ENCODE measurements at places on chromosomes 3 and 15.

DNA sequence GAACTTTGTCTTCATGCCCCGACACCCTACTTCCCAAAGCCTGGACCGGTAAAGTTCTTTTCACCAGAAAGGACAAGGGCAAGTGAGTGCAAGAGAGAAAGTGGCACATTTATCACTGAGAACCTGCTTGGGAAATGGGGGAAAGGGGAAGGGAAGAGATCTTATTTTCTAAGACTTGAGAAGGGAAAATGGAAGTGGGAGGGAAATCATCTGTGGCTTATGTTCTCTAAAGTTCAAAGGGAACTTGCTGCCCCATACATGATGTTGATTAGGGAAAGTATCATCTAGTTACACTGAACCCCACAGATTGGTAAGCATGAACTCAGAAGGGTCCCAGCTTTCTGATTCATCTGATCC is 199.5 kb upstream of the LPP start:
- DNase-seq = no peak

GRCh38 chr3:143824735-143825385 is 23.4 kb downstream of the SLC9A9 start:
- no peak for DNase-seq

- DNase-seq = no peak
Observed at GRCh38 chr3:135440233-135440632, 525.3 kb upstream of the PPP2R3A start.

GRCh38 chr3:124886168-124887056 is 753 bp downstream of the ITGB5 start:
- peak; percentile 53 for DNase-seq

- peak; percentile 18 for DNase-seq
Observed at GRCh38 chr15:23467110-23467600, 20.1 kb upstream of the GOLGA6L2 start.

DNA sequence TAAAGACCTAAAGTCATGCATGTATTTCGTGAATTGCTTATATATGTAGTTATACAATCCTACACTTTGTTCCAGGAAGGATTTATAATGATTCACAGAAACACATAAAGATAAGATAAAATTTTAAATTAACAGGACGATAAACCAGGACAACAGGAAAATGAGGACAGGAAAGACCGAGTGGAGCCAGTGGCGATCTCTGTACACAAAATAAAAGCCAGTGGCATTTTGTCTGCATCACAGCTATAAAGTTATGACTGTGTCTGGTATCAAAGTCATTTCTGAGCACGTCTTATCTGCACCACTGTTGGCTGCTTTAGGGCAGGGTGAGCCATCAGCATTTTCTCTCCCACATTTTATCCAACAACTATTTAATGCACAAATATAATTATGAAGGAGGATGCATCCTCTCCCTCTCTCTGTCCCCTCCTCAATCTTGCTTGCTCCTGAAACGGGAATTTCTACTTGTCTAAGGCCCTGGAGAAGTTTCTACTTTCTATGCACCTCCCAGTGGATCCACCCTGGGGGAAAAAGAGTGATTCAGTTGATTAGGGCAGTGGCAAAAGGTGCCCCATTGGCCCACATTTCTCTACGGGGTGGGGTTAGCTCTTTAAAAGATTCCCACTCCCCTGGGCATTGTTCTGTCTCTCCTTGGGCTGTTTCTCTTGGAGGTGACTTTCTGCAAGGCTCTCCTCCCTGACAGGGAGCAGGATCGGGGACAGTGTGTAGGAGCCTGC is 159.4 kb upstream of the UBE2E1 start:
- no peak for DNase-seq

DNA sequence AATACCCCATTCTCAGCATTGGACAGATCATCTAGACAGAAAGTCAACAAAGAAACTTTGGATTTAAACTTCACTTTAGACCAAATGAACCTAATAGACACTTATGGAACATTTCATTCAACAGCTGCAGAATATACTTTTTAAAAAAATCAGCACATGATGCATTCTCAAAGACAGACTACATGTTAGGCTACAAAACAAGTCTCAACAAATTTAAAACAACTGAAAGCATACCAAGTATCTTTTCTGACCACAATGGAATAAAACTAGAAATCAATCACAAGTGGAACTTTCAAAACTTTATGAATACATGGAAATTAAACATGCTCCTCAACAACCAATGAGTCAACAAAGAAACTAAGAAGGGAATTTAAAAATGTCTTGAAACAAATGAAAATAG is 37.9 kb downstream of the SERP1 start:
- no peak for DNase-seq

- no peak for DNase-seq
Observed at GRCh38 chr3:99503350-99503749, 135.0 kb upstream of the COL8A1 start.

DNA sequence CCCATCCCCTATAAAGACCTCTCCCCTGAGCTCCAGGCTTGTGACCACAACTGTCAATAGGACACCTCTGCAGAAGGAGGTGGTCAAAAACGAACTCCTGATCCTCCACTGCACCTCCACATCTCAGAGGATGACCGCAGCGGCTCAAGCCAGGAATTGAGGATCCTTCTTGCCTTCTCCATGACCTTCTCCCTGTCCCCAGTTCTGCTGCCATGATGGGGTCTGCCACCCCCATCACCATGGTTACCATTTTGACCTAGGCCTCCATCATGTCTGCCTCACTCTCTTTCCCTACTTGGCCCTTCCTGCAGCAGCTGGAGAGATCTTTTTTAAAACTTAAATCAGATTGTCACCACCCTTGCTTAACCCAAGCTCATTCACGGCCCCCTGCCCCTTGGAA is 81.3 kb upstream of the LINGO1 start:
- DNase-seq = no peak

- no peak for DNase-seq
Observed at GRCh38 chr3:154003649-154004048, 117.5 kb upstream of the ARHGEF26 start.

- no peak for DNase-seq
Observed at GRCh38 chr3:160464321-160464720, 14.7 kb upstream of the TRIM59 start.

- DNase-seq = no peak
Observed at GRCh38 chr3:127175272-127175671, 17.7 kb upstream of the PRR23E start.

DNA sequence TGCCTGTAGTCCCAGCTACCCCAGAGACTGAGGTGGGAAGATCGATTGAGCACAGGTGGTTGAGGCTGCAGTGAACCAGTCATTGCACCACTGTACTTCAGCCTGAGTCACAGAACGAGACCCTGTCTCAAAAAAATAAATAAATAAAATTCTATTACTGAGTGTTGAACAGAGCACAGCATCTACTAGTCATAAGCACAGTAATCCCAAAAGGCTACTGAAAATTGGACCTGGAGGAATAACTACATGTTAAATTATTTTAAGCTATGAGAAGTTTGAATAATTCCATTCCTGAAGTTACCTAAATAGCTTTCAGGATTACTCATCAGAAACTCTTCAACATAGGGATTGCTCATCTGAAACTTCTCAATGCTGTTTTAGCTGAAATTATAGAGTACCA is 43.4 kb downstream of the ARMC8 start:
- no peak for DNase-seq

DNA sequence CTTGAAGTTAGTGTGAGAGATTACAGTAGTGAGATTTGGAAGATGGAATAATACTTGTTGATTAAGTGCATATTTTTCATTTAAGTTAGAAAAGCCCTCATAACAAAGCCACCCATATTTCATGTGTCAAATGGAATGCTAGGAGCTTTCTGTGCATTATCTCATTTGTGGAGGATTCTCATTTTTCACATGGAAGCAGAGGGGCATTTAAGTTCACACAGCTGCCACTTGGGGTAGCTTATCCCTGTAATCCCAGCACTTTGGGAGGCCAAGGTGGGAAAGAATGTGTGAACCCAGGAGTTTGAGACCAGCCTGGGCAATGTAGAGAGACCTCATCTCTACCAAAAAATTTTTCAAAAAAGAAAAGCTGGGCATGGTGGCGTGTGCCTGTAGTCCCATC is 55.2 kb downstream of the RAB7A start:
- no peak for DNase-seq

GRCh38 chr15:99683000-99683670 is 50.1 kb downstream of the LYSMD4 start:
- no peak for DNase-seq

- no peak for DNase-seq
Observed at GRCh38 chr3:129615751-129616281, 9.3 kb upstream of the PLXND1 start.

DNA sequence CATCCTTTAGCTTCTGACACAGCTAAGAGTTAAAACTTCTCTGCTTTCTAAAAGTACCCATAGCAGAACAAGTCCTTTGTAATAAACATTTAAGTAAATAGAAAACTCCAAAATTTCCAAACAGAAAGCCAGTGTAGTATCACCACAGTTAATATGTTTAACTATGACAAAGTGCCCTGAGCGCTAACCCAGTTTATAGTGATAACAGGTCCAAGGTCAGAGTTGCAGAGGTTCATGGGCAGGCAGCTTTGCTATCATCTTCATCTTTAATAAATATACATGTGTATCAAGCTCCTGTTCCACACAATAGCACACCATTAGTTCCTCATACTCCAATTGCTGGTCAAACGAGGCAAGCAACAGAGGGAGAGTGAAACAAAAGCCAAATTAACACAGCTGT is 12.4 kb upstream of the TOP2B start:
- no peak for DNase-seq

- DNase-seq = no peak
Observed at GRCh38 chr3:135694142-135694541, 271.4 kb upstream of the PPP2R3A start.

GRCh38 chr3:182592747-182593146 is 200.6 kb upstream of the ATP11B start:
- no peak for DNase-seq

DNA sequence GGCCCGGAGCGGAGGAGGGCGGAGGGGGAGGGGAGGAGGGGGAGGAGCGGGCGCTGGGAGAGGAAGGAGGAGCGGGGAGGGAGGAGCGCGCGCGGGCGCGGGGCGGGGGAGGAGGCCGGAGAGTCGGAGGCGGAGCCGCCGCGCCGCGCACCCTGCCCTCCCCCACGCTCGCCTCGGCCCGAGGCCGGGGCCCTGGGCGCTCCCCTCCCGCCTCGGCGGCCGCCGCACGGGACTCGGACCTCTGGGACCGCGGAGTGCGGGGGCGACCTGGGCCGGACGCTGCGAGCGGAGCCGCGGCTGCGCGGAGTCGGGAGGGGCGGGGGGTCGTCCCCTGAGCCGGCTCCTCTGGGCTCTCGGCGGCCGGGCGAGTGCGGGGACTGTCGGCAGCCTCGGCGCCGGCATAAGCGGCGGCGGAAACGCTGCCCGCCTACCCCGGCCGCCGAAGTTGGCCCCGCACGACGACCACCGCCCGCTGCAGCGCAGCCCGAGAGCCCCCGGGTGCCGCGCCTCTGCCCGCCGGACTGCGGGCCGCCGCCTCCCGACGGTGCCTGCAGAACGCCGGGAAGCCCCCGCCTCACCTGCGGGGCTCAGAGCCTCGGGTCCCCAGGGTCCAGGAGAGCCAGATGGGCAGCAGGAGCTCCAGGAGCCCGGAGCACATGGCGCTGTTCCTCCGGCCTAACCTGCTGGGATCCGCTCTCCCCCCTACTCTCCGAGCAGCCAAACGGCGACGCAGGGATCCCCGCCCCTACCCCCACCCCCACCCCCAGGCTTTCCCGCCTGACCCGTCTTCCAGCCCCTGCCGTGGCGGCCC is 406 bp upstream of the GABRB3 start:
- DNase-seq = no peak

DNA sequence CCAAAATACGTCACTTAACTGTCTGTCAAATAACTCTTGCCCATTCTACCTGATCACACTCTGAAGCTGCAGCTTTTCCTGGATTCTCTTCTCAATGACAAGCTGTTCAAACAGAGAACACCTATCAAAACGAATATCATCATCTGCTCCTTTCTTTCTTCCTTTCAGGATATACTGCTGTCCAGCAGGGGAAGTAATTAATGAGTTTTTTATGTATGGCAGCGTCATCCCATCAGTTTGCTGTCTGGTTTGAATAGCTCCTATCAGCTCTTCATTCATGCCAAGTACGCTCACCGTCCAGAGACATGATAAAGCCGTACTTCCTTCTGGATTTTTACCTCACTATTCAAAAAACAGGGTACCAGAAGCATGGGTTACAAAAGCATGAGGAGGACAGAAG is at the start of gene CHRM5:
CHRM5 (plus strand) TSS at position 274 of the 400 bp plus-strand sequence. CDS start 94,221 bp downstream, outside the sequence.
- DNase-seq = no peak

DNA sequence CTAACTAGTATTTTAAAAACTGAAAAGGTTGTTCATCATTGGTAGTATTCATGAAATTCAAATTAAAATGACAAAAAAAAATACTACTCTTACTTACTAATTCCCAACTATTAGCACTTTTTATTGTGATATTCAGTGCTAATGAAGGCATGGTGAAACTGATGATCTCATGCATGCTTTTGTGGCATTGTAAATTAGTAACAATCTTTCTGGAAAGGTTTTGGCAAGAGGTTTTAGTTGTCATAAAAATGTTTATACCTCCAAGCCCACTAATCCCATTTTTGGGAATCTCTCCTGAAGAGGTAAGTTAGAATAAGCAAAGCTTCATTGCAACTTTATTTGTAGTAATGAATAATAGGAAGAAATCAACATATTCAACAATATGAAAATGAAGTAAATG is 53.0 kb downstream of the LYSMD4 start:
- DNase-seq = no peak

DNA sequence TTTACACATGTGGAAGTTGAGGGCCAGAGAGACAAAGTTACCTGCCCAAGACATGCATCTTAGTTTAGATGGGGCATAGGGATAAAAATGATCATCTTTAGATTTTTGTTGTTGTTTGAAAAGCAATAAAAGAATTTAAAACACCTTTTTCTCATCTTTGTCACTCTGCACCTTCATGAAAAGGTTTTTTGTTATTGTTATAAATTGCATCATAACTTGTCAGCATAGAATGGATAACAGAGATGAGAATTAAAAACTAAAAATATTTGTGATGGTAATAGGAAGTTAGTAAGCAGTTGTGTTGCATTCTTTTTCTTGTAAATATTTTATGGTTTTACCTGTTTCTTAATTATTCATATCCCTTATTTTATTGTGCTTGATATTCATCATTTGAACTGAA is 13.4 kb upstream of the ZBTB47 start:
- DNase-seq = no peak

- no peak for DNase-seq
Observed at GRCh38 chr3:278300-279064, 81.9 kb downstream of the CHL1 start.

DNA sequence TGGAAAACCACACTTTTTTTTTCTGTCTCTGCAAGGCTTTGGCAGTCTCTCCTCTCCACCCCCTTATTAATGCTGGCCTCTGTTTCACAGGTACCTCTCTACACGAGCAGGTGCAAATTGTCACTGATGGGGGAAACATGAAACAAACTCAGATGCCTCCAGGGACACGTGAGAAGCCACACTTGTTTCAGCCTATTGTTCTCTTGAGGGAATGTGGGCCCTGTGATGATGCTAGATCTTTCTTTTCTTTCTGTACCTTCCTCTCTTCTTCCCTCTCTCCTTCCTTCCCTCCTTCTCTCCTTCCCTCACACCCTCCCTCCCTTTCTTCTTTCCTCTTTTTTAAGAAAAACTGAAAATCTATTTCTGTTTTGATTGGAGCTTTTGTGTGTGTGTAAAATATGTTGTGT is 5.7 kb upstream of the BLM start:
- no peak for DNase-seq

- DNase-seq = no peak
Observed at GRCh38 chr15:78524230-78524629, 16.0 kb upstream of the PSMA4 start.
